Effector memory CD8-positive, alpha-beta T cell (primary cell): ENCODE measurements at places on chromosomes 5 and 9.

GRCh38 chr5:30099634-30100033 lies 1093.9 kb upstream of the CDH6 start:
- no peak overlapping the region for H3K4me3 ChIP-seq
- H3K36me3 ChIP-seq = no peaks in the 10 kb centered on the region
- no peak for DNase-seq
- H3K27ac ChIP-seq = no peak overlapping the region

DNA sequence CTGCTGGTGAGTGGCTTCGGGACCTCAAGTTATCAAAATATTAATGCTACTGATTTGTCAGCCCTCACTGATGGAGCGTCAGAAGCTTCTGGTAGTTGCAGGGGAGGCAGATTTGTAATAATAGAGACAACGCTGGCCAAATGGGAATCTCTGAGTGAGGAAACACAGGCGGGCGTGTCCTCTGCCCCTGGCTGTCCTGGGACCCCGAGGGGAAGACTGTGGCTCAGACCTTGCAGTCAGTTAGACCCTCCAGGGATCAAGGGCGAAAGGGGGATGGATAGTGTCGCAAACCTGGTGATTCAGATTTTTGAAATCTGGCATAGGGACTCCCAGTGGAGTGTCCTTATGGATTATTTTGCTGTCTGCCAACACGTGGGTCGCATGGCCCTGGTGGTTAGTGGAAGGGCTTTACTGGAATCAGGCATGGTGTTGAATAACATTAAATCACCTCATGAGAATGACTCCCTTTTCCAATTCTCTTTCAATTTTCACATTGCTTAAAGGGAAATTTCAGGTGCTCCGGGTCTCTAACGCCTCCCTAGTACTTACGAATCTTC lies 35.1 kb upstream of the NTNG2 start:
- no peak overlapping the region for H3K27ac ChIP-seq
- H3K36me3 ChIP-seq = no peaks in the 10 kb centered on the region
- no peak for DNase-seq
- peaks cover 74% of the 10 kb centered on the region for H3K27me3 ChIP-seq
- peaks cover 8% of the 10 kb centered on the region for H3K4me1 ChIP-seq

GRCh38 chr5:151880324-151880723 lies 44.3 kb downstream of the GLRA1 start:
- H3K27me3 ChIP-seq = no peaks in the 10 kb centered on the region
- no peak for DNase-seq
- no peak overlapping the region for H3K4me3 ChIP-seq
- no peak overlapping the region for H3K27ac ChIP-seq
- no peaks in the 10 kb centered on the region for H3K4me1 ChIP-seq
- no peaks in the 10 kb centered on the region for H3K36me3 ChIP-seq

DNA sequence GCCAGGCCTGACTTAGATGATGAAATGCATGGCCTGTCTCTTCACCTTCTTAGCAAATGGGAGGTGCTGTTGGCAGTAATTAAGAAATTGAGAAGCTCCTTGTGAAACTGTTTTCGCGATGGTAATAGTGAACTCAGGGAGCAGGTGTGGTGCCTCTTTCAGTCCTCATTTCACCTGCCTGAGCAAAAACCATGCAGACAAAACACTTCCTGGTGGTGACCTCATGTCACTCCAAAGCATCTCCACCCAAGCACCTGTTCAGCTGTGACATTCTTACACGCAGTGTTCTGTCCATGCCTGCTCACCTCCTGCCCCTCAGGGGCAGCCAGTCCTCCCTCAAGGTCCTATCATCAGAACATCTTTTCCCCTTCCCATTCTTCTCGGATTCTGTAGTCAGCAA lies 146.5 kb downstream of the CD180 start:
- no peak for DNase-seq
- no peak overlapping the region for H3K4me3 ChIP-seq
- peaks cover 7% of the 10 kb centered on the region for H3K4me1 ChIP-seq
- no peak overlapping the region for H3K27ac ChIP-seq
- H3K27me3 ChIP-seq = no peaks in the 10 kb centered on the region

DNA sequence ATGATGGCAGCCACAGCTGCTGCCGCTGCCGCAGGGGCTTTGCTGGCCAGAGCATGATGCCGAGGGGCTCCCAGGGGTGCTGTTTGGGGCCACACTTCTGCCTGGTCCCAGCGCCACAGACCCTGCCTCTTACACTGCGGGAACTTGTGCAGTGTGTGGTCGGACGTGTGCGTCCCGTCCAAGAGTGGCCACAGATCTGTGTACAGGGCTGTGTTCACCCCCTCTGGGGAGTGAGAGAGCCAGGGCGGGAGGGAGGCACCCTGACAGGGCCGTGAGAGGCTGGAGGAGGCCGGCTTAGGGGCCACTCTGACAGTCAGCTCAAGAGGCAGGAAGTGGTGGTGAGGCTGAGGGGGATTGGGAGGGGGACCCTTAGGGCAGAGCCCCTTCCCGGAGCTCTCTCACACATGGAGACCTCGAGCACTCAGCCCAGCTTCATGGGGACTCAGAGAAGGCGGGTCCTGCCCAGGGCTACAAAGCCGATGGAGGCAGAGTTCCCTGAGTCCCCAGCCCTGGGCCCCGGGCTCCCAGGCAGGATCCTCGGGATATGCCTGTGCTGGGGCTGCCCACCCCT lies 13.1 kb upstream of the CARD19 start:
- no peak for DNase-seq
- H3K27me3 ChIP-seq = no peaks in the 10 kb centered on the region
- H3K36me3 ChIP-seq = peaks cover 18% of the 10 kb centered on the region
- no peak overlapping the region for H3K4me3 ChIP-seq
- H3K27ac ChIP-seq = peak overlapping the region; percentile 39
- H3K4me1 ChIP-seq = peaks cover 14% of the 10 kb centered on the region

GRCh38 chr5:74578356-74579044 lies 62.0 kb downstream of the ENC1 start:
- peak overlapping the region; percentile 66 for H3K4me3 ChIP-seq
- peak overlapping the region; percentile 93 for H3K27ac ChIP-seq
- peaks cover 25% of the 10 kb centered on the region for H3K4me1 ChIP-seq
- H3K36me3 ChIP-seq = peaks cover 4% of the 10 kb centered on the region
- DNase-seq = no peak

DNA sequence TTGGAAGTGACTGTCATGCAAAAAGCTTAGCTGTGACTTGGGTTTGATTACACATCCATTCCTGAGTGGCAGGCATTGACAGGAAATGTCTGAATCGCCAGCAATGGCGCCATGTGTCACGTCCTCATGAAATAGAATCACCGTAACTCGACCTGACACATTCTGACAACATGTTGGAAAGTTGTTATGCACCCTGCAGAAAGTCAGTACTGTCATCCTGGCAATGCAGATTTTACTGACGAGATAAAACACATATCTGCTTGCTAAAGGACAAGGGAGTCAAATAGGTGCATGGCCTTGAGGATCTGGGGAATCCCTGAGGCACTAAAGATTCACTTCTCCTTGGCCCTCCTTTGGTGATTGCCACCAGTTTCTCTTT lies 344.2 kb downstream of the SPATA31D1 start:
- H3K27ac ChIP-seq = no peak overlapping the region
- no peak for DNase-seq
- no peak overlapping the region for H3K4me3 ChIP-seq
- H3K4me1 ChIP-seq = no peaks in the 10 kb centered on the region
- no peaks in the 10 kb centered on the region for H3K36me3 ChIP-seq

DNA sequence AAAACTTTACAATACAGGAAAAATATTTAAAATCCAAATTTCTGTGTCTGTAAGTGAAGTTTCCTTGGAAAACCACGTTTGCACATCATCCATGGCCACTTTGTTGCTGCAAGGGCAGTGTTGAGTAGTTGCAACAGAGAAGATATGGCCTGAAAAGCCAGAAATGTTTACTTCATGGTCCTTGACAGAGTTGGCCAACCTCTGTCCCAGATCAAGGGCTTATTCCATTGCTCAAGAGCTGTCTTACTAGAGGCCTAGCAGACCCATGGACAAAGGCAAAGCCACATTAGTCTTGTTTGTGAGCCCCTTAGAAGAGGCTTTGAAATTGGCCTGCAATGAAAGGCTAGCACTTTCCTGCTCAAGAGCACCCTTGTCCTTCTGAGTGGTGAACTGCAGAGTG lies 119.4 kb downstream of the GAS1 start:
- H3K4me3 ChIP-seq = no peak overlapping the region
- no peak for DNase-seq
- peaks cover 30% of the 10 kb centered on the region for H3K27me3 ChIP-seq
- H3K4me1 ChIP-seq = no peaks in the 10 kb centered on the region
- H3K27ac ChIP-seq = no peak overlapping the region

DNA sequence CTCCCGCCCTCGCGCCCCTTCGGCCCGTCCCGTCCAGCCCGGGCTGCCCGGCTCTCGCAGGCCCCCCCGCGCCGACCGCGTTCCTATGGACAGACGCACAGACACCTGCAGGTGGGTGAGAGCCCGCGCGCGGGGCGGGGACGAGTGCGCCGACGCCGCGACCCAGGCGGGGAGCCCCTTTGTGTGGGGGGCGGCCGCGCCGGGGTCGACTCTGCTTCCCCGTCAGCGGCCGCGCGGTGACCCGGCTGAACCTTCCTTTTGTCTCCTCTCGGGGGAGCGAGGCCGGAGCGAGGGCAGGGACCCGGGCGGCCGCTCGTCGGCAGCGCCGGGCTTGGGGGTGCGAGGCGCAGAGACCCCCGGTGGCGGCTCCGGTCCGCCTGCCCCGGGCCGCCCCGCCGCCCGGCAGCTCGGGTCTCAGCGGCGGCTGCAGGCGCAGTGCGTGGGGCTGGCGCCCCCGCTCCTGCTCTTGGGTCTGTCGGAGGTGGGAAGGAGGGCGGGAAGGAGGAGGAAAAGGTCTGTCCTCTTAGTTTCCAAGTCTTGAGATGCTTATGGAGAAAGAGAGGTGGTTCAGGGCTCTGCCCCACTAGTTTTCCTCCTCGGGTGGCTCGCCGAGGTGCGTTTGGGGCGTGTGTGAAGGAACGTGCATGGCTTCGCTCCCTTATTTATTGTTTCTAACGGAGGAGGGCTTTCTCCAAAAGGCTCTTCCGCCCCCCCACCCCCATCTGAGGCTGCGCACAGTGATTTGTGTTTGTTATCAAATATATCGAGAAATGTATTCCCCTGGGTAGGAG lies 576 bp downstream of the KIAA1958 start:
- H3K4me1 ChIP-seq = peaks cover 9% of the 10 kb centered on the region
- H3K36me3 ChIP-seq = peaks cover 9% of the 10 kb centered on the region
- DNase-seq = peak; percentile 14
- no peak overlapping the region for H3K27ac ChIP-seq

- no peak overlapping the region for H3K27ac ChIP-seq
- H3K36me3 ChIP-seq = no peaks in the 10 kb centered on the region
Measured at GRCh38 chr5:94240993-94241651, 377.3 kb downstream of the KIAA0825 start.

DNA sequence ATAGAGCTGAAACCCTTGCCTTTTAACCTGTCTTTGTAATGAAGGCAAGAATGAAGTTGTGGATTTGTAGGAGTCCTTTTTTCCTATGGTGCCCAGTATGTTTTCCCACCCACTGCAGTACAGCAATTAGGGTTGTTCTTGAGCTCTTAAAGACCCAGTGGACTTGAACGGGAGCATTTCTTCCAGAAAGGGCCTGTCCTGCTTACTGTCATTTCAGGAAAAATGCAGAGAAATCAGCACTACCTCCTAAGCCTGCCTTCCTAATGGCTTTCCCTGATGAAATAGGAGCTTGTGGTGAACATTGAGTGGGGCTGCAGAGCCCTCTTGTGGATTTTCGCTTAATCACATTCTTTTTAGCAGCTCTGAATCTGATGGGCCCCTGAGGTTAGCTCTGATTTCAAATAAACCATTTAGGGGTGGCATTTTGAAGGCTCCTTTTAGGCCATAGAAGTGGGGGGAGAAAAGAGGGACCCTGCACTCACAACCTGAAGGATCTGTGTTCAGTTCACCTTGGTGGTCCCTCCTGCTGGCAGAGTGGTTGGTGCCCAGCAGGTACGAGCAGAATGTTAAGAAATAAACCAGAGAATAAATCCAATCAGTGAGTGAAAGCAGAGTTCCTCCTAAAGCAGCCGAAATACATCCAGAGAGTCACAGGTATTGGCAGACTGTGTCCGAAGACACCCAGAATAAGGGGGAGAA lies 188.0 kb upstream of the KLF9 start:
- no peaks in the 10 kb centered on the region for H3K4me1 ChIP-seq
- H3K27ac ChIP-seq = no peak overlapping the region
- no peak overlapping the region for H3K4me3 ChIP-seq
- no peaks in the 10 kb centered on the region for H3K27me3 ChIP-seq
- DNase-seq = peak; percentile 34
- no peaks in the 10 kb centered on the region for H3K36me3 ChIP-seq

DNA sequence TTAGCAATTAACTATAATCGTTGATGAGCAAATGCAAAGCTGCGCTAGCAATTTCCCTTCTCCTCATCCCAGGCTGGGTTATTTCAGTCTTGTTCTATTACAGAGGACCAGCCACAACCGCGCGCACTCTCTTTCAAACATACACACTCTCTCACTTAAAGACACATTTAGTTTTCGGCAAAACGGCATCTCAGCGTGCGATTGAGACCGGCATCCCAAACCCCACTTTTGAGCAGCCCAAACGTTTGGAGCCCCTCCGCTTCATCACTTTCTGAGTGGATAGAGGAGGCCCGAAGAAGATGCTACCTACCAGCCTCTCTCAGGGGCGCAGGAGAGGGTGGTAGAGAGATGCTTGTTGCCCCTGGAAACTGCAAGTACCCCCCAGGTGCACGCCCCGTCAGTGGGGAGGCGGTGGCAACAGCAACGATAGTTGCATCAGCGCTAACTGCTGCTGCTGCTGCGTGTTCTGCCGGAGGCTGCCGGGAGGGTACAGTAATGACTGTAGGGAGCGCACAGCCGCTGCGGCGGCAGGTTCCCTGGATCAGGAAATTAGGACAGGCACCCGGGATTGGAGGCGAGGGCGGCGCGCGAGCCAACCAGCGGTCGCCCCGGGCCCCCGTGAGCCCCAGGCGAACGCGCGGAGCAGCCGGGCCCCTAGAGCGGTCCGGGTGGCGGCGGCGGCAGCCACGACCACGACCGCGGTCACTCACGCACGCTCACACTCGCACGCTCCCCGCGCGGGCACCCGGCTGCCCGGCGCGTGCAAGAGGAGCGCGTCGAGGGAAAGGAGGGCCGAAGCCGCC lies 467 bp upstream of the VLDLR start:
- no peak overlapping the region for H3K27ac ChIP-seq
- peak; percentile 3 for DNase-seq
- H3K4me3 ChIP-seq = peak overlapping the region; percentile 82
- H3K4me1 ChIP-seq = peaks cover 14% of the 10 kb centered on the region
- H3K27me3 ChIP-seq = peaks cover 56% of the 10 kb centered on the region

DNA sequence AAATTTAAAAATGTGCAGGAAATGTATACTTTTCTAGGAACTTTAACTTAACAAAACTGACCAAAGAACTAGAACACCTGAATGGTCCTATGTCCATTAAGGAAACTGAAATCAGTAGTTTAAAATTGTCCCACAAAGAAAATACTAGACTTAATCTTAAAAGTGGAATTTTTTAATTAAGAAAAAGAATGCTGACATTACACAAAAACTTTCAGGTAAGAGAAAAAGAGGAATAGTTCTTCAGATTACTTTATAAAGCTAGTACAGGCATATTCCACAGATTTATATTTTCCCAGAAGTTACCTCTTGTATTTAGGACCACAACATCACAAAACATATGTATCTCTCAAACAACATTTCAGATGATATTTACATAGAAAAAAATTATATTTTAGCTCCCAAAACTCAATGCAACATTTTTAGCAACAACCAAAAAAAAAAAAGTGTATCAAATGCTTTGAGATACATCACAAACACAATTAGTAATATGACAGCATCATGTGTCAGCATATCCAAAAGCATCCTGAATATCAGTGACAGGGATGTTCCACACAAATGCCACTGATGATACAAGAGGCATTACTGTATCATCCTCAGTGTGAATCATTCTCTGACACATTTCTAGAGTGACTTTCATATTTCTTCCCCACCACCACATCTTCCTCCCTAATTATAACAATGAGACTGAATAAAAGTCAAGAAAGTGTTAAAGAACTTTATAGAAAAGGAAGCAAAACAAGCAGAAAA lies 264.0 kb downstream of the EPB41L4A start:
- H3K4me3 ChIP-seq = no peak overlapping the region
- H3K36me3 ChIP-seq = no peaks in the 10 kb centered on the region
- peaks cover under 1% of the 10 kb centered on the region for H3K4me1 ChIP-seq
- no peak overlapping the region for H3K27ac ChIP-seq
